Activated CD4-positive, alpha-beta memory T cell treated with anti-CD3 and anti-CD28 coated beads for 36 hours (primary cell): ENCODE measurements at places on chromosomes 5 and 9. TPM values are rescaled to one million over a fixed set of nuclear protein-coding genes. Genes with fewer than 3 reads are reported as not detected.
A peak's percentile ranks its signal among the peaks of the same experiment; 100 is the strongest.

DNA sequence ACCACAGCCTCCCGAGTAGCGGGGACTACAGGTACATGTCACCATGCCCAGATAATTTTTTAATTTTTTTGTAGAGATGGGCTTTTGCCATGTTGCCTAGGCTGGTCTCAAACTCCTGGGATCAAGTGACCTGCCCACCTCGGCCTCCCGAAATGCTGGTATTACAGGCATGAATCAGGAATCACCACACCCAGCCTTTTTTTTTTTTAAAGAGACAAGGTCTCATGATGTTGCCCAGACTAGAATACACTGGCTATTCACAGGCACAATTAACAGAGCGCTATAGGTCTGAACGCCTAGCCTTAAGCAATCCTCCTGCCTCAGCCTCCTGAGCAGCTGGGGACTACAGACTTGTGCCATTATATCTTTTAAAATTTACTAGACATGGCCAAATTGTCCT is 36.1 kb downstream of the GEMIN5 start:
- H3K4me1 ChIP-seq, result no peaks in the 10 kb centered on the region
- H3K27ac ChIP-seq, result no peak overlapping the region
- H3K36me3 ChIP-seq, result peaks cover 51% of the 10 kb centered on the region
- no peak overlapping the region for H3K4me3 ChIP-seq

DNA sequence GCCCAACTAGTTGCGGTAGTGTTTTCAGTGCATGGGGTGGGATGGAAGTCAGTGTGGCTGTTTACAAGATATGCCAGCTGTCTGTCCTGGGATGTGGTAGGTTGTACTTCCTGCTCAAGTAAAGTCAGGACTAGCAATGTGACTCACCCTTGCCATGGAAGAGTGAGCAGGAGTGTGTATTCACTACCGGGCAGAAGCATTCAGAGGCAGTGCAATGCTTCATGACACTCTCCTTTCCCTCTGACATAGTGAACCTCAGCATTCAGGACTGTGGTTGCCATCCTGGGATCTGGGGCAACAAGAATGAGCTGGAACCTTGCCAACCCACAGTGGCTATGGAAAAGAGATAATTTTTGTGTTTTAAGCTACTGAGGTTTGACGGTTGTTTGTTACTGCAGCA is 68.9 kb downstream of the BOD1 start:
- H3K4me1 ChIP-seq, result no peaks in the 10 kb centered on the region
- DNase-seq, result no peak
- no peaks in the 10 kb centered on the region for H3K36me3 ChIP-seq
- no peak overlapping the region for H3K27ac ChIP-seq
- H3K27me3 ChIP-seq, result peaks cover 3% of the 10 kb centered on the region
- H3K4me3 ChIP-seq, result no peak overlapping the region

DNA sequence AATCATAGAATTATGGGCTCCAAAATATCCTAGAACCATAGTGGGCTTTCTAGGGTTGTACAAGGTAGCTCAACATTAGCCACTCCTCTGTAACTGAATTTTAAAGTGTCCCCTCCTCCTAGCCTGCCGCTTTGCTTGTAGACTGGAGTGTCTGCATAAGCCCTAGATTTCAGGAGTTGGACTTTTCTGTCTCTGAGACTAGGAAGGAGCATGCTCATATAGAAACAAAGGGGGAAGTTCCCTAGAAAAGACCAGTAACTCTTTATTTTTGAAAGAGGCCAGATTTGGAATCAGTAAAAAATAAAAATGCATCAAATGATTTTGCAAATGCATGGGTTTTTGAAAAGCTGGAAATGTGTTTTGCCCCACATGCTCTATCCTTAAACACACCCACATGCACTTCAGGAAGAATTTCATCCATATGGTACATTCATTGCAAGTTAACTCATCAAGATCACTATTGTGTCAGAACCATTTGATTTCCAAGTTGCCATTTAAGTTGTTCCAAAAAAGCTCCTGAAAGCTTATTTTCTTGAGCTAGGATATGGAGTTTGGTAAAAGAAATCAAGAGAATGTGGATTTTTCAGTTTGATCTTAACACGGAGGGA is 121.0 kb upstream of the NR3C1 start:
- DNase-seq, result no peak
- H3K27me3 ChIP-seq, result no peaks in the 10 kb centered on the region
- no peak overlapping the region for H3K27ac ChIP-seq
- no peak overlapping the region for H3K4me3 ChIP-seq

DNA sequence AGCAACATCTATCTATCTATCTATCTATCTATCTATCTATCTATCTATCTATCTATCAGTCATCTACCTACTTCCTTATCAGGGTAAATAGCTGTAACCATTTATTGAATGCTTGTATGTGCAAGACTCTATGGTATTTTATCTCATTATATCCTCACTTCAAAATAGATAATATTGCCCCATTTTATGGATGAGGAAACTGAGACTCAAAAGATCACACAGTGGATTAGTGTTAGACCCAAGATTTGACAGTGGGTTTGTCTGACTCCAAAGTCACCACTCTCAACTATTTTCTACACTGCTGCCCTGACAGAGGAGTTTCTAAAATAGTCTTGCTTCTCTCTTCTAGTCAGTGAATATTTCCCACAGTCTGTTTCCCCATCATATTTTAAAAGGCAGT is 94.3 kb upstream of the NR3C1 start:
- no peaks in the 10 kb centered on the region for H3K27me3 ChIP-seq
- no peak overlapping the region for H3K27ac ChIP-seq
- H3K4me1 ChIP-seq, result no peaks in the 10 kb centered on the region
- no peak for DNase-seq
- H3K4me3 ChIP-seq, result no peak overlapping the region

Gene GPX3
- not detected for total RNA-seq

- H3K4me3 ChIP-seq, result no peak overlapping the region
- H3K36me3 ChIP-seq, result no peaks in the 10 kb centered on the region
- no peak for DNase-seq
- no peaks in the 10 kb centered on the region for H3K27me3 ChIP-seq
- H3K4me1 ChIP-seq, result peaks cover 13% of the 10 kb centered on the region
- H3K27ac ChIP-seq, result no peak overlapping the region
These were observed 30.9 kb downstream of the MEGF10 start for GRCh38 chr5:127321465-127321864.

GRCh38 chr9:34992376-34992951 is 2.9 kb downstream of the DNAJB5 start:
- peak; percentile 83 for DNase-seq
- no peaks in the 10 kb centered on the region for H3K27me3 ChIP-seq
- H3K27ac ChIP-seq, result peak overlapping the region; percentile 82
- H3K4me3 ChIP-seq, result peak overlapping the region; percentile 28

DNA sequence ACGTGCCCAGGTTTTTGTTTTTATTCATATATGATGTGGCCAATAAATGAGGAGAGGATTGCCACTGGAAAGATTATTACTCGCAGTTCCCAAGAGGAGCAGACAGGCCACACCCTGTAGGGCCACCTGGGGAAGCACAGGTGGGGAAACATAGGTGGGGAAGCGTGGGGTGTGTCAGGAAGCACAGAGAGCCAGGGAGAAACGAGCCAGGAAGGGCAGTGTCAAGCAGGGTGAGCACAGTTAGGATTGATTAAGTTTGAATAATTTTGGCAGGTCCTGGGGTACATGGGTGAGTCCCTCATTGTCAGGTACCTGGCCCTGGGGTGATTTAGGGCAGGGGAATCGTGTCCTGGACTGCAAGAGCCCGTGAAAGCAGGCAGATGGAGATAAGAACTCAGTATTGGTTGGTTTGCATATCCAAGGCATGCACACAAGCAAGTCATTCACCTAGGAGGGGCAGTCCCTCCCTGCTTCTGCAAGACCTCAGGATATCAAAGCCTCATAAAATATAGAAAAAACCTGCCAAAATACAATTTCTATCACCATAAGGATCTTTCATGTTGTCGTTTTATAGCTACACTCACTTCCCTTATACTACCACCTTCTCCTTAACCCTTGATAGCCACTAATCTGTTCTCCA is 22.4 kb downstream of the MVB12B start:
- no peak overlapping the region for H3K27ac ChIP-seq
- no peaks in the 10 kb centered on the region for H3K4me1 ChIP-seq
- H3K4me3 ChIP-seq, result no peak overlapping the region

DNA sequence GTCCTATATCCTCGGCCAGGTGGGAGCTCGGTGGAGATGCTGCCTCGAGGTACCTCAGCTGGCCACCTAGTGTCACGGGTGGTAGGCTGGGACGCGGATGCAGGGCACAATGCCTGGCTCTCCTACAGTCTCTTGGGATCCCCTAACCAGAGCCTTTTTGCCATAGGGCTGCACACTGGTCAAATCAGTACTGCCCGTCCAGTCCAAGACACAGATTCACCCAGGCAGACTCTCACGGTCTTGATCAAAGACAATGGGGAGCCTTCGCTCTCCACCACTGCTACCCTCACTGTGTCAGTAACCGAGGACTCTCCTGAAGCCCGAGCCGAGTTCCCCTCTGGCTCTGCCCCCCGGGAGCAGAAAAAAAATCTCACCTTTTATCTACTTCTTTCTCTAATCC is 2.0 kb downstream of the PCDHGC3 start:
- peaks cover 20% of the 10 kb centered on the region for H3K4me1 ChIP-seq
- H3K4me3 ChIP-seq, result no peak overlapping the region
- H3K27ac ChIP-seq, result no peak overlapping the region
- H3K27me3 ChIP-seq, result peaks cover 56% of the 10 kb centered on the region
- DNase-seq, result no peak

DNA sequence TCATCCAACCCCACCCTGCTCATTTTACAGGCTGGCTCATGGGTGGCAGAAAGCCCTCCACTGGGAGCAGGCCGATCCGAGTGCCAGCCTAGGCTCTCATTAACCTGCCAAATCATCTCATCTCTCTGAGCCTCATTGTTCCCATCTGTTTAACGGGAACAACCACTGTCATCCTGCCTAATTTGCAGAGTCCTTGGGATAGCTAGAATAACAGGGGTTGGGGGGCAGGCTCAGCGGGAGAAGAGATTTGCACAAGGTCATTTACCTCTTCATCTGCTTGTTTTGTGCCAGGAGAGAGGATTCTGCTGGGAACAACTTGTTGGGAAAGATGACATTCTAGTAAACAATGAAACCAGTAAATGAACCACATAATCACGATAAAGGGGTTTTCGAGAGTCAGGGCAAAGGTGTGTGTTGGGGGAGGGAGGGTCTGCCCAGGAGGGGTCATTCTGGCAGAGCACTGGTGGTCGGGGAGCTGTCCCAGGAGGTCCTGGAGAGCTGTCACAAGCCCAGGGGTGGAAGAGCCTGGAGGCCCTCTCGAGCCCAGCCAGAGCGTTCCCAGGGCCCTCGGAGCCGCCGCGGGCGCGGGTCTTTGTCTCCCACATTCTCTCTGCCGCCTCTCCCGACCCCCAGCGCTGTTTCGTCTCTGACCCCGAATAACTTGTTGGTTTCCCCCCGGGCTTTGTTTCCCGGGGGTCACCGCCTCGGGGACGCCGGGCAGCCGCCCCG is 22.8 kb upstream of the NDST1 start:
- DNase-seq, result no peak
- H3K36me3 ChIP-seq, result no peaks in the 10 kb centered on the region
- H3K27ac ChIP-seq, result no peak overlapping the region
- H3K4me3 ChIP-seq, result peak overlapping the region; percentile 60

- no peaks in the 10 kb centered on the region for H3K27me3 ChIP-seq
- DNase-seq, result no peak
- H3K4me3 ChIP-seq, result no peak overlapping the region
- no peak overlapping the region for H3K27ac ChIP-seq
- no peaks in the 10 kb centered on the region for H3K4me1 ChIP-seq
- H3K36me3 ChIP-seq, result no peaks in the 10 kb centered on the region
These were observed 309.3 kb downstream of the BNC2 start for GRCh38 chr9:16561121-16561520.

Gene OCLN
- 0.68 TPM for total RNA-seq

DNA sequence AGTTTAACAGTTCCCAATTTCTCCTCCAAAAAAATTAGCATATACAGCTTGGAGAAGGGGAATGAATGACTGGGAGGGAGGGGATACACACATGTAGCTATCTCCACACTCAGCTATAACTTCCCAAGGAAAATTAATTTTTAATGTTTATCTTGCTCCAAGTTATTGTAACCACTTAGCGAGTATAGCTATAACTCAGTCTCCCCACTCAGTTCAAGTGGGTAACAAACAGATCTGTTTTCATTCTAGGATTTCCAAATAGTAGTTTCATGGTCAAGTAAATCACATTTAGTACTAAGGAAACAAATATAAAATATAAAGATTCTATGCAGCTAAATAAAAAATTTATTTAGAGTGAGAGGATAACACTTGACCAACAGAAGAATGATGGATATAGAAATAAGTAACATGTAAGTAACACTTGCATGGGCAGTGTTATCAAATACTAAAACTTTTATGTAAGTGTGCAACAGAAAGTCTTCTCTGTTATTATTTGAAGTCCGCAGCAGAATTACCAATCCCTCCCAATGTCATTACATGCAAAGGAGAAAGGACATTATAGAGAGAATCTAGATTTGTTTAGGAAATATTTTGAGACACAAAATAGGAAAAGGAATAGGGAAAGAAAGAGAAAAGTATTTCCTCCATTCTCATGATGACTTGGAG is 10.2 kb upstream of the NFIB start:
- H3K27me3 ChIP-seq, result peaks cover 27% of the 10 kb centered on the region
- no peak overlapping the region for H3K27ac ChIP-seq
- peaks cover 23% of the 10 kb centered on the region for H3K4me1 ChIP-seq

DNA sequence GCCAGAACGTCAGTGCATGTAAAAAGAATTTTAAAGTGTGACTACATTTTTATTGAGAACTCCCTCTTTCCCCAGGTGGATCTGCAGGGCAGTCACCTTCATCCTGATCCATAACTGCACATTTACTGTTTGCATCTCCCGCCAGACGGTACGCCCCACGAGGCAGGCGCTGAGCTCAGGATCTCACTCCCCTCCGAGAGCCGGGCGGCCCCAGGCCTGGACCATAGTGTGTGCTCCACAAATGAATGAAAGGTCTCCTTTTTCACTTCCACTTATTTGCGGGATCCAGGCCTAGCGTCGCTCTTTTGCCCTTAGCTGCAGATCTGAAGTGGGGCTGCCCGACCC is 378 bp downstream of the DROSHA start:
- no peaks in the 10 kb centered on the region for H3K27me3 ChIP-seq
- peaks cover 39% of the 10 kb centered on the region for H3K36me3 ChIP-seq
- H3K27ac ChIP-seq, result peak overlapping the region; percentile 92

GRCh38 chr9:125436613-125437443 is 175.2 kb downstream of the GAPVD1 start:
- no peak overlapping the region for H3K4me3 ChIP-seq
- H3K27ac ChIP-seq, result no peak overlapping the region
- DNase-seq, result no peak
- peaks cover 5% of the 10 kb centered on the region for H3K36me3 ChIP-seq

Gene C1QTNF3
- 2.5 TPM for total RNA-seq

Gene ZFP2
- 0.40 TPM for total RNA-seq

Gene GGTA1
- not detected for total RNA-seq

Gene EGFLAM
- total RNA-seq, result not detected

Gene PROB1
- total RNA-seq, result 3.9 TPM

Gene MYORG
- 2.9 TPM for total RNA-seq
